ENCODE measurements at places on chromosomes 4 and X.

DNA sequence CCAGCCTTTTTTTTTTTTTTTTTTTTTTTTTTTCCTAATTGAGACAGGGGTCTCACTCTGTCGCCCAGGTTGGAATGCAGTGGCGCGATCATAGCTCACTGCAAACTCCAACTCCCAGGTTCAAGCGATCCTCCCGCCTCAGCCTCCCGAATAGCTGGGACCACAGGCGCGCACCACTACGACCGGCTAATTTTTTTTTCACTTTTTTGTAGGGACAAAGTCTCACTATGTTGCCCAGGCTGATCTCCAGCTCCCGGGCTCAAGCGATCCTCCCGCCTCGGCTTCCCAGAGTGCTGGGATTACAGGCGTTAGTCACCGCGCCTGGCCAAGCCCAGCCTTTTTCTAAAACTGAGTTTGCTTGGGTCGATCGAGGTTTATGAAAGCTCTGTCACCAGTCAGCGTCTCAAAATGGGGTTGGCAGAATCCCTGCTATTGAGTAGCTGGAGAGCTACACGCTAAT is 1.3 kb upstream of the OTUD5 start:
- no peak for DNase-seq

- no peak for DNase-seq
These were observed 78.0 kb upstream of the NRK start for GRCh38 chrX:105744291-105744690.

- no peak for DNase-seq
These were observed 609 bp upstream of the BCORL1 start for GRCh38 chrX:129981752-129982299.

DNA sequence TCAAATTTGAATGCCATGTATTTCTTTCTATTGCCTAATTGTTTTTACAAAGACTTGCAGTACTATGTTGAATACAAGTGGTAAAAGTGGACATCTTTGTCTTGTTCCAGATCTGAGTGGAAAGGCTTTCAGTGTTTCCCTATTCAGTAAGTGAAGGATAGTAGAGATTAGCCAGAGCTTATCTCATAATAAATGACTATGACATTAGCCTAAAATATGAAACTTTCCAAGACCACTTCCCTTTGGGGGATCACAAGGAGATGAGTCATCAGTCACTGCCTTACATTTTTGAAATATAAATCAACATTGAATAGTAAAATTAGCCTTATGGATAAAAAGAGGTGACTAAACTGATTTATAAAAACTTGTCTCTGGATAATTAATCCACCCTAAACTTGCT is 554.1 kb upstream of the MAGEB2 start:
- DNase-seq = no peak

- DNase-seq = no peak
These were observed 17.8 kb upstream of the ZNF827 start for GRCh38 chr4:145956288-145956890.

GRCh38 chr4:88919056-88919455 is 137.9 kb downstream of the FAM13A start:
- no peak for DNase-seq

DNA sequence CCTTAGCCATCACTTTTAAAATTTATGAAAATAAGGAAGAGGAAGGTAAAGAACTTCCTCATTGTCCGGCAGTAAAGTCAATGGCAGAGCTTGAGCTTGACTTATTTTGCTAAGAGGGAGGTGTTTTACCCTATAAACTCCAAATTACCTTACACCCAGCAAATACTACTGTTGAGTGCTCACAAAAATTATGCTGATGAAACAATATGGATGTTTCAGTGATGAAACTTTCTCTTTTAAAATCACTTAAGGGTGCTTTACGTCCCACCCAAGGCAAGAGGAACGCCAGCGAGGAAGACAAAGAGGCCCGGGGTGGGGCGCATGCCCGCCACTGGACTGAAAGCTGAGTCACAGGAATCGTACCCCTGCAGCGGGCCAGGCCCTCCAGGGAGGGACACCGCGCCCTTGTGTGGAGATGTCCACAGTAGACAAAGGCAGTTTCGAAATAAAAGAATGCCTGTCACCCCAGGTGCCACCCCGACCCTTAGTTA is 560 bp upstream of the TMSB4X start:
- peak; percentile 28 for DNase-seq

DNA sequence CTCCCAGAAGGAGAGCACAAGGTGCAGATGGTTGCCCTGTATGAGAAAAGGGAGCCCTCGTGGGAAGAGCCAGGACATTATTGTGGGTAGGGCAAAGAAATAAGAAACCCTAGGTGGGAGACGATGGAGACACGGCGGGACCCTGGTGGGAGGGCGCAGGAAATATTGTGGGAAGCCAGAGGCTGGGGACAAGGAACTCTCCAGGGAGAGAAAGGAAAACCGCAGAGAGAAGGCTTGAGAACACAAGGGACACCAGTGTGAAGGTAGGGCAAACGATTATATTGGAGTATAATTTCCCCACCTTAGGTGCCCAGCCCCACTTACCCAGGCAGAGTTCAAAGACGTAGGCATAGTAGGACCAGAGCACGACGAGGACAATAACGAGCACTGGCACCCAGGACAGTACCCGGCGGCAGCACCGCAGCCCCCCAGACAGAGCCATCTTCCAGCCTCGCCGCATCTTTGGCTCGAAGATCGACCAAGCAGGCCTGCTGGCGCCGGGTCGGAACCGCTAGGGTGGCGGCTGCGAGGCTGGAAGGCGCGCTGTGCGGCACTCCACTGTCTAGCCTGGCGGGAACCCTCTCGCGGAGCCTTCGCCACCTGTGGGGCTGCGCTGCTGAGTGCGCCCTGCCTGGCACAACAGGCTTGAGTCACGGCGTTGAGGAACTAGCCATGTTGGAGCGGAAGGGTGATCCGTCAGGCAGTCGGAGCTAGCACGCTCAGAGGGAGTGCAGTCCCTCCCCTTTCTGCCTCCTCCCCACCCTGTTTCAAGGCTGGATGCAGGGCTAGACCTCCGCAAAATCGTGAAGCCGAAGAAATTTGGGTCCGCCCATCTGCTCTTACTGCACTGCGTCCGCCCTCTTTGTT is at the start of gene ZDHHC15:
ZDHHC15 (minus strand) TSS at position 473 of the 867 bp plus-strand sequence; CDS start at position 460, 13 bp downstream.
- DNase-seq = peak; percentile 13
